ENCODE measurements at places on chromosomes 1 and 21.
A peak's percentile ranks its signal among the peaks of the same experiment; 100 is the strongest.

- no peak for DNase-seq
Measured at GRCh38 chr1:196577386-196577785, 30.9 kb downstream of the KCNT2 start.

DNA sequence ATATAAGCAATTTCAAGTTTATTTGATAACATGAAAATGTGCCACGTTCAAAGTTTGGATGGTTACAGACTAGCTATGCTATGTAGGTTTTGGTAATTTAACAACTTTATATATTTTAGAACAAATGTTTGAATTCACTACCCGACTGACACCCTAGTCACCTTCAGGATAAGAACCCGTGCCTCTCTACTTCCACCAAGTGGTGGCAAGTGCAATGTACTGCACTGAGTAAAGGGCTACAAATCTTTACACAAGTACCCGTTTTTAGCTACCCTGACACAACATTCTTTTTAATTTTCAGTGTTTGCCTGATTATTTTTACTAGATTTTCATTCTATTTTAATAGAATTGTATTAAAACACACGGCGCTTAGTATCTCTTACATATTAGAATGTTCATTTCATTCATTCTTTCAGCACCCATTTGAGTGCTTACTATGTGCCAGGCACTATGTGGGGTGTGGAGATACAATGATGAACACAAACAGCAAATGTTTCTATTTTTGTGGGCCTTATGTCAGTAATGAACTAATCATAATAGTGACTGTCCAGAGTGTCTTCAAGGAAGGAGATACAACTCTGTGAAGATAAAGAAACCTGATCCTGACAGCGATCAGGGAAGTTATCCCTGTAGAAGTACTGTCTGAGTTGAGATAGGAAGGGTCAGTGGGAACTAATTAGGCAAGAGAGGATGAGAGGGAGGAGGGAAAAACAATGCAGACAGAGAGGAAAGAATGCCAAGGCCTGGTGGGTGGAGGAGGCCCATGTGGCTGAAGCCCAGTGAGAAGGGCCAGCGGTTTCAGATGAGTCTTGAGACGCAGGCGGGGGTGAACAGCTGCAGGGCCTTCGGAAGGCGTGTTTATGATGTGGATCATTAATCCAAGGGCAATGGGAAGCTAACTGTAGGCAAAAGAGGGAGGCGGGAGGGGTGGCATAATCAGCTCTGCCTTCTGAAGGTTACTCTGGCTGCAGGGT lies 3.8 kb downstream of the LCA5L start:
- peak; percentile 50 for DNase-seq

DNA sequence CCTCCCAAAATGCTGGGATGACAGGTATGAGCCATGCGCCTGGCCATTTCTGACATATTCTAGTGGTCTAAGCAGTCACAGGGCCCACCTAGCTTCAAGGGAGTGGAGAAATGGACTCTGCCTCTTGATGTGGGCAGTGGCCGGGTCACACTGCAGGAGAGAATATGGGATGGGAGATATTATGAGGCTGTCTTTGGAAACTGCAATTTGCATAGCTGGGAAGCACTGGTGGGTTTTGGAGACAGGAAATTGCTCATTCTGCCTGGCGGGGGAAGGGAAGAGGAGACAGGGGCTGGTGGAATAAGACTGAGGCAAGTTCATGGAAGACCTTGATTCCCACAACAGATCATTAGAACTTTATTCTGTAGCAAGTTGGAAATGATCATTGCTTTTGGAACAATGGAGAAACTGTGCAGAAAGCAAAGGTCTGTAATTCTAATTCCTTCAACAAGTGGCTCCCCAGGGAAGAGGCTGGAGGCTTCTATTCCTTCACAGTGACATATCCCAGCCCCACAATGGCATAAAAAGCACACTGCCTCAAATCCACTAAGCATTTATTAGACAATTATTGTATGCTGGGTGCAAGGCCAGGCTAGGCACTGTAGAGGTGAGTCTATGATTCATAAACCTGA lies 10.5 kb downstream of the NCMAP start:
- no peak for DNase-seq

DNA sequence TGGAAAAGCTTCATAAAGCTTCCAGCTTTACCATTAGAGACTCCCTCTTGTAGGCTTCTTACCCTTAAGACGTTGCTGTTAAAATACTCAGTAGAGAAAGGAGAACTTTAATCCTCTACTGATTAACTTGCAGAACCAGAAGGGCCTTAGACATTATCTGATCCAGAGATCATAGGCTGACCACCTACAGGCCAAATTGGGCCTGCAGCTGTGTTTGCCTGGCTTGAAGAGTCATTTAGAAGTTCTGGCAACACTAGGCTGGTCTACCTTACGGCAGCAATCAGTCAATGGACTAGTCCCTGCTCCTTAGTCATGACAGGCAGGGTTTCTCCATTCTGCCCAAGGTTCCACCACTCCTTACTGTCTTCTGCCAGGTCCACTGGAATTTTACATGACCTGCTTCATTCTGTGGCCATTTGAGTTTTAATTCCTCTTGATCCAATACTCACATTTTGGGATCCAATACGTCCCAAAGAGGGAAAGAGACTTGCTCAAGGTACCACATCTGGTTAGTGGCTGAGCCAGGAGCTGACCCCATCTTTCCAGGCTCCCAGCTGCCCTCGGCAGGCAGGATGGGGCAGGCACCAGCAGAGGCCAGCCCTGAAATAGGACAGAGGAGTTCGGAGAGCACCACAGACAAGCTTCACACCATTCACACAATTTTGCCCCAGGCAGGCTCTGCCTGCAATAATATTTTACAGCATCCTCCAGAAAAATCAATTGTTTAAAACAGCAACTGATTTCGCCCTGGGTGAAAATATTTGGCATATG lies 96.8 kb downstream of the TNR start:
- DNase-seq: no peak

DNA sequence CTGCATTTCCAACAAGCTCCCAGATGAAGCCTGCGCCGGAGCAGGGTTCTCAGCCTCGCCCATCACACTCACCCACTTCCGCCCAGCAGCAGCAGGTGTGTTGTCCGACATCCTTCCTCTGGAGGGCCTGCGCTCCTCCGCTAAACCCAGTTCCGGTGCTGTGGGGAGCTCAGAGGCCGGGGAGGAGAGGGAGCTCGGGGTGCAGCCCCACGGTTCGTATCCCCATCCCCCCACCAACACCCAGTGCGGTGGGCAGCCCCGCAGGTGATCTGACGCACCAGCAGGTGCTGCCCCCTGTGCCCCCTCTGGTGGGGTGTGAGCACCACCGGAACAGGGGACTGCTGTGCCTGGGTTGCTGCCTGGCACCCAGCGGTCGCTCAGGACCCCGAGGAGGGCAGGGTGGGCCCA lies 3.4 kb upstream of the PEX10 start:
- peak; percentile 87 for DNase-seq

DNA sequence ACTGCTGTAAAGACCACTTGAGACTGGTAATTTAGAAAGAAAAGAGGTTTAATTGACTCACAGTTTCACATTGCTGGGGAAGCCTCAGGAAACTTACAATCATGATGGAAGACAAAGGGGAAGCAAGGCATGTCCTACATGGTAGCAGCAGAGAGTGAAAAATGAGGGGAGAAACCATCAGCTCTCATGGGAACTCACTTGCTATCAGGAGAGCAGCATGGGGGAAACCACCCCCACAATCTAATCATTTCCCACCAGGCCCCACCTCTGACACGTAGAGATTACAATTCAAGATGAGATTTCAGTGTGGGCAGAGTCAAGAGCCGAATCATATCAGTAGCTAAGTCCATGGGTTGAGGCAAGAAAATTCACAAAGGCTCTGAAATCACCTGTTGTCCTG lies 23.8 kb upstream of the LYPD8 start:
- DNase-seq: no peak

- no peak for DNase-seq
Measured at GRCh38 chr1:43878440-43878839, 55.2 kb upstream of the ARTN start.

GRCh38 chr1:212899845-212900244 lies 41.8 kb downstream of the FLVCR1 start:
- no peak for DNase-seq

DNA sequence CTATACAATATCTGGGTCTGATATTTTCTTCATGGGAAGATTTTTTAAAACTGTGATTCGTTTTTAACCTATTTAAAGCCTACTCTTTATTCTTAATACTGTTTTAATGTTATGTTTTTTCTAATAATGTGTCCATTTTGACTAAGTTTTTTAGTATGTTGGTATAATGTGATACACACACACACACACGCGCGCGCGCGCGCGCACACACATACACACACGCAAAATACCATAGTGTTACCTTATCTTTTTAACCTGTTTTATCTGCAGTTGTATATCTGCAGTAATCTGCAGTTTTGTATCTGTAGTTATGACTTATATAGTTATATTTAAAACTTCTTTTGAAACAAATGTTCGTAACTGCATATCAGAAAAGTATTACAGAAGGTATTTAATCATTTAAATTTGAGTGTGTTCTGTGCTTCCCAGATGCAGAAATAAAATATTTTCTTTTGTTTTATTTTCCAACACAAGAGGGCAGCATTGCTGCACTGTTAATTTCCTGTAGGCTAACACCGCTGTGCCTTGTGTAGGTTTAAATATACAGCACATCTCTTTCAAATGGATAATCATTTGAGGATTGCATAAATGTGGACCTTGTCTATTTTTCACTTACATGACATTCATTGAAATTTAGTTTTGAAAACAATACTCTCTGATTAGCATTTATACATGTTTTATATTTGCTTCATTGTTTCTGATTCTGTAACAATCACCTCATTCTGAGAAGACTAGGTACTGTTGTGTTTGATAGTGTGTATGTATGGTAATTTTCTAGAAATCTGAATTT lies 166.1 kb downstream of the PDE4B start:
- DNase-seq: peak; percentile 86

DNA sequence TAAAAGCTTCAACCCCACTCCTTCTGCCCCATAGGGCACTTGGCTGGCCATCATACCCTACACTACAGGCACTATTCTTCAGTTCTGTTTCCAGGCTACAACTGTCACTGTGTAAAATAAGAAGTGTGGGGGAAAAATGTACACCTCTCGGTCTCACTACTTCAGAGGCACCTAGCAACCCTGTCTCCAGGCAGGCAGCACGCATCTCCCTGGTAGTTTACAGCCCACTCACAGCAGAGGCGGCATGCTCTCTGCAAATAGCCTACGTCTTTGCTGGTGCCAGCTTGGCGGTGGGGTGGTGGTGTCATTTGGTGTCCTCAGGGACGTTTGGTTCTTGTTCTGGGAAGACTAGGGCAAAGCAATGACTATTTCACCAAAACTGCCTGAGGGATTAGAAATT lies 48.2 kb upstream of the BTG3 start:
- DNase-seq: no peak

- peak; percentile 72 for DNase-seq
Measured at GRCh38 chr1:201649761-201650622, 111.1 kb downstream of the NAV1 start.

DNA sequence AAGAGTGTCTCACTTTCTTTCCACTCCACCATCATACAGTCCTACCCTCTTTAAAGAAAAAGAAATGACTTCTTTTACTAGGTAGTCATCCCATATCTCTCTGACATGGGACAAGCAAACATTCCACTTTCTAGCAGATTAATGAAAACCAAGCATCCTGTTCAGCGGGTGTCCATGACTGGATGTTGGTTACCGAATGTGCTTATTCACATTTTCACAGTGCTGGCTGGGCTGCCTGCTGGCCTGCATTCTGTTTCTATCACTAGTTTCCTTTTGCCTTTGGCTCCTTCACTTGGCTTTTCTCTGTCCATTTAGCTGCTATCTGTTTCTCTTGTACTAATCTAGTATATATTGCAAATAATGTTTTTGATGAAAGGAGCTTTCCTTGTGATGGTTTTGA lies 598.4 kb downstream of the RWDD3 start:
- no peak for DNase-seq

DNA sequence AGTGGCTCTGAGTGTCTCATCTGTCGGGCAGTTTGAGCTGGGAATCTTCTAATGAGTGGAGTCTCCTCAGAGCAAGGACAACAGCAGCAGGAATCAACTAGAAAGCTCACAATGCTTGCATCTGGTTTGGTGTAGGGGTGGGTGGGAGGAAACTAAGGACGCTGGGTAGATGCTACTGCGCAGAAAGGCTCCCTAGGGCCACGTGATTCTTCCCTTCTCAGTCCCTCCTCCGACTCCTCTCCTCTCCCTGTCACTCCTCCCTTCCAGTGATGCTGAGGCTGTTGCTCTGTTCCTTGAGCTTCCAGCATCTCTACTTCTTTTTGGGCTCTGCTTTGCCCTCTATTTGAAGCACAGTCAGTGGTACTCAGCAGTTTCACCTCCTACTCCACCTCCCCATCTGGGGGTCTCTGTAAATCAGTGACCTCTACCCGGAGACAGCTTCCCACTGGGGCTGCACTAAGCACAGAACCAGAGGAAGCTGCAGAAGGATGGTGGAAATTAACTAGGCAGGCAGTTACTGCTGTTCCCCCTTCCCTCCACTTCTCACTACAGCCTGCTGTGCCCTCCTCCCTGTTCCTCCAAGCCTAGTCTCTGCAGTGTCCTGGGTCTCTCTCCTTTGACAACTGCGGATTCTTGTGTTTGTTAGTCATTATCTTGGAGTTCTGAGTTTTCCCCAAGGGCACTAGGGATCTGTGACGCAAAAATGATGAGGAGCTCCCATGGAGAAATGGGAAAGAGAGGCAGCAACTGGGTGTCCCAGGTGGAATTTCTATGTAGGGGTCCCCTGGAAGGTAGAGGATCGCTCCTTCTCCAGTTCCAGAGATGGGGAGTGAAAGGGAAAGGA lies 5.8 kb downstream of the LINGO4 start:
- no peak for DNase-seq

Measured in NCI-H510A treated with DMSO at 0.1 percent for 48 hours (cell line).